ENCODE measurements at places on chromosomes 4 and X.
A peak's percentile ranks its signal among the peaks of the same experiment; 100 is the strongest.

DNA sequence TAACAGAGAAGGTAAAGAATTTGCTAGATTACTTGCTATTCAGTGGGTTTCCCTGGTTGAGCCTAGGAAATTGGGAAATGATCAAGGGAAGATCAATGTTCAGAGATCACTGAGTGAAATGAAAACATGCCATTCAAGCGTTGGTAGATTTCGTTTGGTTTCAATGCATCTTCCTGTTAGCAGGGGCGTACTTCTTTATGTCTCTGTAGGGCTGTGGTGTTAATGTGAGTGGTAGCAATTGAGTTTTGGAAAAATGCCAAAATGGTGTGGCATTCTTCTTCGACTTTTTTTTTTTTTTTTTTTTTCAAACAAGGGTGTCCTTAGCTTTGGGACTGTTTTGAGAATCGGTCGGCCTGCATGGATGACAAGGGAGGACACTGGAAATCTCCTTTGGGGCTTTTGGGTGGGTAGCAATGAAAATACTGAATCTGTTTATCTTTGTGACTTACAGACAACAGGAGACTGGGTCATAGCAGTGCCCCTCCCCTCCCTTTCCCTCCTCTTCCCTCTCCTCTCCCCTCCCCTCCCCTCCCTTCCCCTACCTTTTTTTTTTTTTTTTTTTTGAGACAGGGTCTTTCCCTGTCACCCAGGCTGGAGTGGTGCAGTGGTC, 50.4 kb downstream of the SPRY1 start:
- DNase-seq, result peak; percentile 80

DNA sequence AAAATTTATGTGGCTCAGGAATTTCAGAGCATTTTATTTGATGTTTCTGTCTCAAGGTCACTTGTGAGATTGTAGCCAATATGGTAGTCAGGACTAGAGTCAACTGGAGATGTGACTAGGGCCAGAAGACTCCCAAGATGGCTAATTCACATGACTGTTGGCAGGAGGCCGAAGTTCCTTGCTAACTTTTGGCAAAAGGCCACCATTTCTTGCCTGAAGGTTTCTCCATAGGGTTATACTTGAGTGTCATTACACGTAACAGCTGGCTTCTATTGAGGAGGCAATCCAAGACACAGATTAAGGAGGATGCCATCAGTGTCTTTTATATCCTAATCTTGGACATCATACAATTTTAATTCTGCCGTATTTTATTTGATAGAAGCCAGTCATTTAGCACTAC, 162.3 kb upstream of the MAOA start:
- no peak for DNase-seq

DNA sequence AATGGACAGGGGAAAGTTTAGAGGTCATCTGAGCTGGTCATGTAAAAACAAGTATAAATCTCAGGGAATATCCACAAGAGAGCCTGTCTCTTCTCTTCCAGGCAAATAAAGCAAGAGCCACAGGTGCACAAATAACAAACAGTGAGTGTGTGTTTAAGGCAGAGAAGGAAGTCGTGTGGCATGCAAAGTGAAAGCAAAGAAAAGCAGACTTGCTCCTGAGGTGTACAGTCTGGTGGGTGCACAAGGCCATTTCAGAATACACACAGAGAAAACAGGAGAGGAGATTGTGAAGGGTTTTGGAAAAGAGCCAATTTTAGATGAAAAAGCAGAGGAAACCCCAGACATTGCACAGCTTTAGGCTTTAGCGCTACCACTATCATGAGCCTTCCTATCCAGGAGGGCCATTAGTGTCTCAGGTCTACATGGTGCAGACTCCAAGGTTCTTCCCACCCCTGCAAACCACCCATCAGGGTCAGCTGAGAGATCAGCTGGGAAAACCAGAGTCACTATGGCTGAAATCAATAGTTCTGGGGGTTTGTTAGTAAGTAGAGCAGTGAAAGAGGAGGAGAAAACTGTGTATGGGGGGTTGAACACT, 355.8 kb downstream of the KLHL4 start:
- DNase-seq, result no peak

DNA sequence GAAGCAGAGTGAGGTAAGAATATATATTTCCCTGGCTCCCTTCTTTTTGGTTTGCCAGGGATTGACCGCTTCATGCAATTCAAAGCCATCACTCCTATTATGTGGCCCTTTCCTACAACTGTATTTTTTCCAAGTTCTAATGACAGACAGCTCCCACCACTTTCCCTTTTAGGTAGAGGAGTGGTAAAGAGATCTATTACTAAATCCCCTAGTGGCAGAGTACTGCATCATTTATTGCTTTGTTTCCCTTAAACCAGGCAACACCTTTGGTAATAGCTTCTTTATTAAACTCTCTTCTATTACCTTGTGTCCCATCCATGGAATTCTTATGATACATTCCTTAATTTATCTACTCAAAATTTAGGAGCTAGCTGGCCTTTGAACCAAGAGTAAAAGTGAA, 90.7 kb downstream of the CNOT6L start:
- no peak for DNase-seq

- DNase-seq, result no peak
These were observed 13.0 kb downstream of the IL13RA1 start for GRCh38 chrX:118740276-118740889.

DNA sequence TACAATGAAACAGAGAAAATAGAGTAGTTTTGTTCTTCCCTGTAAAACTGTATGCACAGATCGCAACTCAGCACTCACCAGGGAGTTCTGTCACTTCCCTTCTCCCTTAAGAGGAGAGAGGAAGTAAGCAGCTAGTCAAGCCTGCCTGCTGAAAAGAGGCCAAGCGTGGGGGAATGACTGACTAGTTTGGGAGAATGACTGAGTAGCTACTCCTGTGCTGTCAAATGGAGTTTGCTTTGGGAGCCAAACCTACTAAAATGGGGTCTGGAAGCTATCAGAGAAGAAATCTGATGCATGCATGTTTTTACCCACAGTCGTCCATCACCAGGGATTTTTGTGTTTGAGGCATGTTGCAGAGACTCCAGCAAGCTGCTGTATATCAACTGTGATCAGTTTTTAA, 54.6 kb upstream of the LHFPL1 start:
- no peak for DNase-seq

DNA sequence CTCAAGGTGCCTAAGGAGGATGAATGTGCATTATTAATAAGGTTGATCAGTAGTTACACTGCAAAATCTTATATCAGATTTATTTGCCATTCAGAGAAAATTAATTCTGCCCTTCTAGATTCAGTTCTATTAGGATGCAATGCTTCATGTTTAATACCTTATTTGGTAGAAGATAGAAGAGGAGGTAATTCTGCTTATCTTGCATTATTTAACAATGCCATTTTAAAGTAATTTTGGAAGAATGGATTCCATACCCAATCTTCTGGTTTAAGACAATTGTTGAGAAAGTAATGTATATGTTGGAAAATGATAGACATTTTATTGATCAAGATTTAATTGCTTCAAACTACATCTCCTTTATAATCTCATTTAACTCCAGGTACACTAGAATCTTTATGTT, 360.9 kb downstream of the ADGRL3 start:
- DNase-seq, result no peak

- no peak for DNase-seq
These were observed 46.3 kb upstream of the HUWE1 start for GRCh38 chrX:53732797-53733196.

- no peak for DNase-seq
These were observed 3.1 kb upstream of the SLC6A8 start for GRCh38 chrX:153684467-153685155.

DNA sequence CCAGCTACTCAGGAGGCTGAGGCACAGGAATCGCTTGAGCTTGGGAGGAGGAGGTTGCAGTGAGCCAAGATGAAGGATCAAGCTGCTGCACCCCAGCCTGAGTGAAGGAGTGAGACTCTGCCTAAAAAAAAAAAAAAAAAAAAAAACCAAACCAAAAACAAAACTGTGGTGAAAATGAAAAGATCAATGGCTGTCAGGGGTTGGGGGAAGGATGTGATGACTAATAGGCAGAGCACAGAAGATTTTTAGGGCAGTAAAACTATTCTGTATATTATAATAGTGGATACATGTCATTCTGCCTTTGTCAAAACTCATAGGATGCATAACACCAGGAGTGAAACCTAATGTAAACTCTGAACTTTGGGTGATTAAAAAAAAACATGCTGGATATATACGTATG, 69.9 kb upstream of the ELOVL6 start:
- no peak for DNase-seq

GRCh38 chr4:123613586-123614344, 217.2 kb downstream of the SPRY1 start:
- DNase-seq, result no peak

DNA sequence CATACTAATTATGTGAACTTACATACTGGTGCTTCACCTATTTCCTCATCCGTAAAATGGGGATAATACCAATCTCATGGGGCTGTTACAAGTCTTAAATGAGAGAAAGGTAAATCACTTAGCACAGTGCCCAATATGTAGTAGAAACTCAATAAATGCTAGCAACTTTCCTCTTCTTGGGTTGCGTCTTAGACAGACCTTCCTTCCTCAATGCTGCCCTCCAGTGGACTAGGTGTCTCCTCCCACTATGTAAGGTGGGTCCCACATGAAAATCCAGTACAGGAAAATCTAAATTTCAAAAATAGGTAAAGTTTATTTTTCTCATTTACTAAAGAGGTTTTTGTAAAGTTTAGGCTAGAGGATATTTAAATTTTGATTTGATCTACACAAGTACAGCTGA, 20.6 kb downstream of the ZDHHC9 start:
- peak; percentile 49 for DNase-seq

- no peak for DNase-seq
These were observed 24.2 kb upstream of the CAMK2D start for GRCh38 chr4:113785781-113786180.

- DNase-seq, result peak; percentile 97
These were observed at the start of gene NSD2 for GRCh38 chr4:1870578-1871443. Gene NSD2, plus strand, starts transcription at chr4:1871393. Its CDS starts 29,262 bp downstream, at chr4:1900655.

DNA sequence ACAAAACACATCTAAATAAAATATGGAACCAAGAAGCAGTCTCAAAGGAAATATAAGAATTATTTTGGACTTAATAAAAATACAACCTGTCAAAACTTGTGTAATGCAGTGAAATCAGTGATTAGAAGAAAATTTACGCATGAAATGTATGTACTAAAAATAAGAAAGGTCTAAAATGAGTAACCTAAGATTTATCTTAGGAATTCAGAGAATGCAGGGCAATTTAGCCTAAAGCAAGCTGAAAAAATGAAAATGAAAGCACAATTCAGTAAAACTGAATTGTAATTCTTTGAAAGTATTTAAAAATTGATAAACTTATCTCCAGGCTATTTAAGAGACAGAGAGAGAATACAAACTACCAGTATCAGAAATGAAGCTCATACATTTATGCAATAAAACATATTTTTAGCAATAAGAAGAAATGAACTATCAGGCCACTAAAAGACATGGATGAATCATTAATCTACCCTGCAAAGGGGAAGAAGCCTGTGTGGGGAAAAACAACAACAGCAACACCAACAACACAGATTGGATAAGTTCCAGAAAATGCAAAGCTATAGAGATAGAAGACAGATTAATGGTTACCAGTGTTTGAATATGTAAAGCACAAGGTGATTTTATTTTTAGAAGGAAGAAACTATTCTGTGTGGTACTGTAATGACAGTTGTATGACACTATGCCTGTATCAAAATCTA, 442.0 kb upstream of the ADGRL3 start:
- no peak for DNase-seq

- peak; percentile 11 for DNase-seq
These were observed 68.7 kb downstream of the PAK3 start for GRCh38 chrX:111164728-111165127.

DNA sequence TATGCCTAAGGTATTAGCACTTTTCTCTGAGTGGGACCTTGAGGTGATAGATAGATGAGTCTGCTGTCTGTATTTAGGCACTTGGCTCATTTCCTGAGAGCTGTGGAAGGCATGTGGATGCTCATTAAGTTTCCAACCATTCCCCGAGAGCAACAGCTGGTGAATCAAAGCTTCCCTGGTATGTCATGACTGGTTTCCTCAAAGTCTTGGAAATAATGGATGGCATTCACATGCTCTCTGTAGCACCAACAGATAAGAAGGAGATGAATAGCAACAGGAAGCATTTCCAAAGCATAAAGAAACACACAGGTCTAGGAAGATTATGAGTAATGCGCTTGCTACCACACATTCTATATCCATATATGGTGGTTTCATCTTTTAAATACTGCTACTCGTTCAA, 118.3 kb upstream of the ETNPPL start:
- DNase-seq, result no peak

DNA sequence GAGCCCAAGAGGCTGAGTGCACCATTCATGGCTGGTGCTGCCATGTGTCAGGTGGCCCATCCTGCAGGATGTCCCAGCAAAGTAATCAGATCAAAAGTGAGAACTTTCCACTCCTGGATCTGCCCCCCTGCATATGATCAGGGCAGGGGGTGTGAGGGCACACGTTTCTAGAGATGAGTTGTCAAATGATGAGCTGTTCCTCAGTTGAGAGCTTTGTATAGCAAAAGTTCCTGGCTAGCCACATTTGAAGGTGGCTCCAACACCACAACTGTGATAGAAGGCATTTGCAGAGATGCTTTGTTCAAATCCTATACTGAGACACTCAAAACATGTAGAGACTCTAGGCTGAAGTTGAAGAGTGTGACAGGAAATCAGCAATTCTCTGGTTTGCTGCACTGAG, 501.8 kb downstream of the BCOR start:
- no peak for DNase-seq

GRCh38 chr4:33060674-33061542, 2340.7 kb downstream of the PCDH7 start:
- peak; percentile 65 for DNase-seq

DNA sequence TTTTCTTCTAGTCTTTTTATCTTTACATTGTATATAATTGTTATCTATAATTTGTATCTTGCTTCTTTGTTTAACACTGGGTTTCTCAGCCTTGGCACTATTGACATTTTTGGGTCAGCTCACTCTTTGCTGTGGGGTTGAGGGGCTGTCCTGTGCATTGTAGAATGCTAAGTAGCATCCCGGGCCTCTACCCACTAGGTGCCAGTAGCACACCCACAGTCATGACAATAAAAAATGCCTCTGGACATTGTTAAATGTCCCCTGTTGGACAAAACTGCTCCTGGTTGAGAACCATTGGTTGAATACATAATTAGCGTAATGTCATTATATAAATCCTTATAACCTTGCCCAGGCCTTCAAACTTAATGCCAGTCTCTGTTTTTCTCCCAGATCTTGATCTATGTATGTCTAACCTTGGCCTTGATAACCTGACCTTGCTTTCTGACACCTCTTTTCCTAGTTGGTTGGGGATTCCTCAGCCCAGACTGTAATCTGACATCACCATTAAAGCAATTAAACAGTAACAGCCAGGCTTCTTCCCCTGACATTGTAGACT, 46.1 kb downstream of the DCX start:
- DNase-seq, result peak; percentile 35

DNA sequence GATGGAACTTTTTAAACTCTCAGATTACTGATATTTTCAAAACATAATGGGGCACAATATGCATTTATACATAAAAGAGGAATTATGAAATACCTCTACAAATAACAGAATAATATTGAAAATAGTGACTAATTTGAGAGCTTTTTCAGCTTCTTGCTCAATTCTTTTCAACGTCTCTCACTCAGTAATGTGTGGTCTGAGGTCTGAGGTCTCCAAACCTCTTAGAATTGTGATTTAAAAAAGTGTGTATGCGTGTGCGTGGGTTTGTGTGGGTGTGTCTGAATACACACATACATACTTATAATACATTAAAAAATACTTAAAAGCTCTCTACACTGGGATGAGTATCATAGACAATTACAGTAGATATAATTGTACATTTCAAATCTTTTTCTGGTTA, 7.9 kb downstream of the NDNF start:
- no peak for DNase-seq

- DNase-seq, result no peak
These were observed 20.3 kb downstream of the ANXA5 start for GRCh38 chr4:121676345-121677075.

- DNase-seq, result peak; percentile 95
These were observed 84.5 kb upstream of the MAML3 start for GRCh38 chr4:140238351-140239056.

All from NCI-H1417 (cell line).